MG63 (cell line): ENCODE measurements at places on chromosomes 16 and 17.
A peak's percentile ranks its signal among the peaks of the same experiment; 100 is the strongest.

GRCh38 chr16:79845734-79846135 lies 245.2 kb upstream of the MAF start:
- no peak for DNase-seq

- DNase-seq = peak; percentile 97
These were observed 6.0 kb upstream of the LPCAT2 start for GRCh38 chr16:55502801-55503366.

DNA sequence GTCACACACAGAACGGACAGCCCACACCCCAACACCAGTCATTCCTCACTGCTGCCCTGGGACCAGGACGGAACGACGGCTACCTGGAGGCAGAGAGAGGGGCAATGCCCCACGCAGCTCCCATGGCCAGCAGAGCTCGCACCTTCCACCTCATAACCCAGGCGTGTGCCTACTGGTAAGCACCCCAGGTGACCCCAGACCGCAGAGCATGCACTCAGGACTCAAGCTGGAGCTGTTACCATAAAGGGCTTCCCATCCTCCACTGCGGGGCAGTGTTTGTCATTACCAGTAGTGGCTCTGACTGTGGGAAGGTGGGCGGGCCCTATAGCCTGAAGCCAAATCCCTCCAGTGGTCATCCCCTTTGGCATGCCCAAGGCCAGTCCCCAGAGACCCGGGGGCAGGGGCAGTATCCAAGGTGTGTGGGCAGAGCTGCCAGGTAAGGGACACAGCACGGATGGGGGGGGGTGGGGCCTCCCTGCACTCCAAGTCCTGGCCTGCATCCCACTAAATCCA lies 4.7 kb upstream of the BCAR1 start:
- DNase-seq = no peak

GRCh38 chr16:11448796-11449416 lies 103.6 kb downstream of the RMI2 start:
- DNase-seq = no peak

DNA sequence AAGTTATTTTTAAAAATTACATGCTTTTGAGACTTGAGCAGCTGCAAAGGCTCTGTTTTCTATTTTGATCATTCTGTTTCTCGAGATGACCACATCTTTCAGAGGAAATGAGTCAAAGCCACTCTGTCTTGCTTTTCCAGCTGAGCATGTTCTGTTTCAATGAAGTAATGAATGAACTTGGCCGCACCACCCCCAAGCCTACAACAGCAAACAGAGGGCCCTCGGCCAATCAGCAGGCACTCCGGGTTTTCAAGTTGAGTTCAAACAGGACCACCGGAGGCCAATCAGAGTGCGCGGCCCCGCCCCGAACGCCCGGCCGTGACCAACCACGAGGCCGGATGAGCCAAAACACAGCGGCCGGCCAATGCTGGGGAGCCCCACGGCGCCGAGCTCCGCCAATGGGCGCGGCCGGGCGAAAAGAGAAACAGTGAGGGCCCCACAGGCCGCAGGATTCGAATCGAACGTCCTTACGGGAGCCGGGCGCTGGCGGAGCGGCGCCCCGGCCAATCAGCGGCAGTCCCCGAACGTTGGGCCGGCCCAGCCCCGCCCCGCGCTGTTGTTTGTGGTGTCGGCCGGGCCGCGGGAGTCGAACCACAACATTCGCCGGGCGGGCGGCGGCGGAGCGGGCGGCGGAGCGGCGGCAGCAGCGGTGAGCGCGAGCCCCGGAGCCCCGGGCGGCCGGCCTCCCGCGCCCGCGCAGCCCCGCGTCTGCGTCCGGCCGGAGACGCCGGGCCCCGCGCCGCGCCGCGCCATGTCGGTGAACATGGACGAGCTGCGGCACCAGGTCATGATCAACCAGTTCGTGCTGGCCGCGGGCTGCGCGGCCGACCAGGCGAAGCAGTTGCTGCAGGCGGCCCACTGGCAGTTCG lies at the start of gene UBALD2:
Gene UBALD2 (plus strand): TSS at position 594 of the 869 bp plus-strand sequence. CDS start 158 bp downstream, at position 752.
- peak; percentile 100 for DNase-seq

DNA sequence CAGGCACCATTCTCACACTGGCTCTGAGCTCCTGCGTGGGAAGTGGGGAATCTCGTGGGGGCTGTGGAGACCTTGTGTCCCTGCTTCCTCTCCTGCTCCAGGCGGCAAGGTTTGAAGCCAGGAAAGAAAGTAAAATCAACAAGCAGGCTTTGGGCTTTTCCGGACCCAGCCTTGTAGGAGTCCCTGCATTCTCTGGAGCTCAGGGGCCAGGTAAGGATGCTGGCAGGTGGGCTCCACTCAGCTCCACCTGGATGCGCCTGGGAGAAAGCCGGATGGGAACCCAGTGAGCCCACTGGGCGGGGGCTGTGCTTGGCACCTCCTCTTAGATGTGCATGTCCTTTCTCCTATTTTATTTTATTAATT lies 362.5 kb downstream of the SEC14L1 start:
- DNase-seq = no peak

DNA sequence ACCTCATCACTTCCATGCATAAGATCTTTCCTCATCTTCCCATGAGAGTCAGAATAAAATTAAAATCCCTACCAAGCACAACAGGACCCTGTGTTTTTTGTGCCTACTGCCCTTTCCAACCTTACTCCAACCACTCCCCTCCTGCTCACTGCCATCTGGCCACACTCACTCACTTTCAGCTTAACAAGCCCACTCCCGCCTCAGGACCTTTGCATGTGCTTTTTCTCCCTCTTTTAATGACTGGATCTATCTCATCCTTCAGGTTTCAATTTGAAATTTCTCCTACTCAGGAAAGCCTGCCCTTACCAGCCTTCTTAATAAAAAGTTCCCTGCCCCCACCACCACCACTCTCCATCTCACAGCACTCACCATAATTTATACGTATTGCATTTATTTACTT lies 14.7 kb downstream of the C17orf67 start:
- no peak for DNase-seq

GRCh38 chr16:71383054-71383773 lies 24.7 kb downstream of the CALB2 start:
- DNase-seq = no peak

GRCh38 chr16:83732536-83732935 lies 75.2 kb upstream of the HSBP1 start:
- no peak for DNase-seq

DNA sequence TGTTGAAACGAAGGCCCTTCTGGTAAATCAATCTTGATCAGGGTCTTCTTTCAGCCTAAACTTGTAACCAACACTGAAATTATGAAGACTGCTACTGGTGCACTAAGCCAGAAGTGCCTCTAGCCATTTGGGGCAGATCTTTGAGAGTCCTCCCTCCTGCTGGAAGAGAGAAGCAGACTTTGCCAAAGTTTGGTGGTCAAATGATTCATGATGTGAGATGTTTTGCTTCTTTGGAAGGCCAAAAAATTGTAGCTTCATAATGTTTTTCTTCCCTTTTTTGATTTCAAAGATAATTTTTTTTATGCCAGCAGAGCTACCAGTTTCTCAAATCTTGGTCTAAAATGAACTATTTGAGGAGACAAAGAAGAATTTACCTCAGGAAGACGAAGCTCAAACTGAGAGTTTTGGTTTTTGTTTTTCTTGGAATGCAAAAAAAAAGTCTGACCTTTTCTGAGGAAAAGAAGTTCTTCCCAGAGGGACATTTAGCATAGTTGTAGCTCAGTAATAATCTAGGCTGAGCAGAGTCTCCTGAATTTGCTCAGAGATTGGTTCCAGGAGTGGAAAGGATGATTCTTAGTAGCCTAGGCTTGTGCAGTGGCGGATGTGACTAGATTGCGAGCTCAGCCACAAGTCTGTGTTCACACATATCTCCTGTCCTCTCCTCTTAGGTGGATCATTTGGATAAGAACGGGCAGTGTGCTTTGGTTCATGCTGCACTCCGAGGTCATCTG lies 50.9 kb downstream of the CYB561 start:
- DNase-seq = peak; percentile 68

GRCh38 chr17:17172001-17172939 lies 33.9 kb downstream of the PLD6 start:
- DNase-seq = no peak

DNA sequence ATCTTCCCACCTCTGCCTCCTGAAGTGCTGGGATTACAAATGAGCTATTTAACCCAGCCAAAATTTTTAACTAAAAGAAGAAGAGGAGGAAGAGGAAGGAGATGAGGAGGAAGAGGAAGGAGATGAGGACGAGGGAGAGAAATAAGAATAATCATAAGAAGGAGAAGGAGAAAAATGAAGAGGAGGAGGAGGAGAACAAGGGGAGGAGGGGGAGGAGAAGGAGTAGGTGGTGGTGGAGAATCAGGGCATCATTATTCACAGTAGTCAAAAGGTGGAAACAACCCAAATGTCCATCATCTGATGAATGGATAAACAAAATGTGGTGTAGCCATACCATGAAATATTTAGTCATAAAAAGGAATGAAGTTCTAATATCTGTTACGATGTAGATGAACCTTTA lies 21.2 kb upstream of the MGAT5B start:
- DNase-seq = no peak

DNA sequence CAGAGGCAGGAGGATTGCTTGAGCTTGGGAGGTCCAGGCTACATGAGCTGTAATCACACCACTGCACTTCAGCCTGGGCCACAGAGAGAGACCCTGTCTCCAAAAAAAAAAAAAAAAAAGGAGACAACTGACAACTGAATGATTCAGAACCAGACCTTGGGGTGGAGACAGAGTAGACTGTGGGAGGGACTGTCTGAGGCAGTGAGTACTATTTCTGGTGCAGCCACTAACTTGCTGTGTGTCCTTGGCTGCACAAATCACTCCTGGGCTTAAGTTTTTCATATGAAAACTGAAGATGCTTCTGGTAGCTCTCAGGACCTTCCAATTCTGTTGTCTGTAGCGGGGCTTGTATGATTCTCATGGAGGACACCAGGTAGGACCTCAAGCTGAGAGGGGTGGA lies 5.8 kb downstream of the ASB16 start:
- no peak for DNase-seq

DNA sequence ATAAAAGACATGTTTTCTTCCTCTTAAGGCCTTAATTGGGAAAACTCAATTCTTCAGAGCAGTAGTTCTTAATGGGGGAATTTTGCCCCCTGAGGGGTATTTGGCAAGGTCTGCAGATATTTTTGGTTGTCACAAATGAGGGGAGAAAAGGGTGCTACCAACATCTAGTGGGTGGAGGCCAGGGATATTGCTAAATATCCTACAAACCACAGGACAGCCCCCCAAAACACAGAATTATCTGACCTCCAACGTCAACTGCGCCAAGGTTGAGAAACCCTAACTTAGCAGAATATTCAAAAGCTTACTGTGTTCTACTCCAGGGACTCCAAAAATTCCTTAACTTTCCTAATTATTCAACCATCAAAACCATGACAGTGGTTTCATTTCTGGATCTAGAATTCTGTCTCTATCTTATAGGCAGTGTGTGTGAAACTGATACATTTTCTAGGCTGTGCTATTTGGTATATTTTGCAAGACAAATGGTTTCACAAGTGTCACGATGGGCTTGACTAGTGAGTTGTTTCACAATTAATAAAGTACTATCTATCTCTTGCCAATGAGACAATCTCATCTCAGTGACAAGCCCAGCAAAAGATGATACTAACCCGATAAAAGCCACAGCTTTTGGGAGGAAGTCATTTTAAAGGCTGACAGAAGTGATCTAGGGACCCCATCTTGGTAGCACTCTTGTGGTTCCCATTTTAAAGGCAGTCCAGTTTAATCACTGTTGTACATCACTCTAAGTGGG lies 14.7 kb downstream of the TXNDC11 start:
- no peak for DNase-seq

DNA sequence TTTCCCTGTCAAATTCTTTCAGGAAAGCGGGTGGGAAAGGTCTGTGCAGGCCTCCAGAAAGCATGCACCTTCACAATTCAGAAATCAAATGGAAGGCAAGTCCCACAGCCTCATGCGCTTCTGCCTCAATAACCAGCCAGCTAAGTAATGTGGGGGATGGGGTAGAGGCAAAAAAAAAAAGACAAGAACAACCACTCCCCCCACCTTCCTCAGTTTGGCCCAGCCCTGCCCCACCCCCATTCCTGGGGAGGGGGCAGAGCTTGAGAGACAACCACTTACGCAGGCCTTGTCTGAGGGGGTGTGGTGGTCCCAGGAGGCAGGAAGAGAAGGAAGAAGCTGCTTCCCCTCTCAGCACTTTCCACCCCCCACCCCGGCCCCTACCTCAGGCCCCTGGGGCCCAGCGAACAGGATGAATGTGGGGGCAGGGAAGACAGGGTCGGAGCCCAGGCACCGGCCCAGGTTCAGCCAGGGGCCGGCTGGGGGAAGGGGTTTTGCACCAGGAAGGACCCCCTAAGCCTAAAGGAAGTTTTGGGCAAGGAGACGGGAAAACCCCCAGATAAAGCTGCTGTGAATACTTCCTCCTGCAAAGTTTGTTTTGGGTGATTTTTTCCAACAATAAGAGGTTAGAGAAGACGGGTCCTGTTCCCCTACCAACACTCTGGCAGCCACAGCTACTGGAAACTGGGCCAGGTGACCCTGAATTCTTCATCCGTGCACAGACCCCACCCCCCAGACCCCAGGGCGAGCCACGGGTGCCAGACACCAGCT lies 1.2 kb downstream of the JUP start:
- no peak for DNase-seq

- DNase-seq = no peak
These were observed 67.9 kb downstream of the METRNL start for GRCh38 chr17:83147280-83147679.
